ENCODE measurements at places on chromosomes 2 and 18. TPM values are rescaled to one million over a fixed set of nuclear protein-coding genes. Genes with fewer than 3 reads are reported as not detected.

Gene ZNF385B
- 0.10 TPM for total RNA-seq

Gene CNRIP1
- total RNA-seq = 1.6 TPM

Gene CXXC1
- 40.7 TPM for total RNA-seq

Gene SERPINB11
- total RNA-seq = 0.03 TPM

Gene GALNT13
- total RNA-seq = 13.4 TPM

Data from A549 treated with AZD2906 at 1 μM for 4 hours (cell line).